Activated CD4-positive, alpha-beta T cell treated with anti-CD3 and anti-CD28 coated beads for 1 hour (primary cell): ENCODE measurements at places on chromosomes 2 and 18.
A peak's percentile ranks its signal among the peaks of the same experiment; 100 is the strongest.

DNA sequence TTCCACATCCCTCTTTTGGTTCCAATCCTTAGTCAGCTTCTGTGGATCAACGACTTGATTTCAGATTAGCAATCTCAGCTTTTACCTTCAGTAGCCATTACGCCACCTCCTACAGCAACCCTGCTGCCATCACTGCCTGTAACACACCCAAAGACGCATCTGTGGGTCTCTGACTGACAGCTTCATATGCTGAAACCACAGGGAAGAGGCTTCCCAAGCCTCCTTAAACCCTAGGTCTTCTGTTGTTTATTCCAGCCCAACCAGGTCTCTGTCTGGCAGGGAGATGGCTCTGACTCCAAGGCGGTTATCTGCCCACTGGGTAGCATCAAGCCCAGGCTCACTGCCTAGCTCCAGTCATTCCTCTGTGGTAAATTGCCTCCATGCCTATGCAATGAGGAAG is 28.6 kb upstream of the TRIB2 start:
- DNase-seq = no peak

DNA sequence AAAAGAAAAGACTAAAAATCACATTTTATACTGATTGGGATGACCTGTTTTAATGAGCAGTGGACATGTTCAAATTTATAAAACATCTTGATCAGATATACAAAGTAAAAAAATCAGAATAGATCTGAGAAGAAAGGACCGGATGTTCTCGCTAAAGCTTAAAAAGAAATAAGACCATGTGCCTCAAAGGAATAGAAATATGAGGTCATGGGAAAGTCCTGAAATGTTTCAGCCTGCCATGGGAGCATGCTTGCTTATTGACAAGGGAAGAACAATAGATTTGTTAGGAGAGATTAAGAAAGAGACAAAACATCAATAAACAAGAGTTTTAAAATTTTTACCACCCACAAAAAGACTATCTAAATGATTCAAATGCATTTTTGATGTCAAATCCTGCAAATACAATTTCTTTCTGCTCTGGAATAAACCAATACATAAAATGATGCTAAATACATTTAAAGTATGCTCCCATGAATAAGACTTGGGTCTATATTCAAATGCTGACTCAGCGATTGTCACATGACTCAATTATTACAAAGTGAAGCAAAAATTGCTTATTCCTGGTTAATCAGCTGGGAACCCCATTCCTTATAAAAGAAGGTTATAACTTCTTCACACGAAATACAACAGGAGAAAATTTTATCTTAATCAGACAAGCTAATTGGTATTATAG is 633.9 kb upstream of the PKDCC start:
- DNase-seq = no peak

DNA sequence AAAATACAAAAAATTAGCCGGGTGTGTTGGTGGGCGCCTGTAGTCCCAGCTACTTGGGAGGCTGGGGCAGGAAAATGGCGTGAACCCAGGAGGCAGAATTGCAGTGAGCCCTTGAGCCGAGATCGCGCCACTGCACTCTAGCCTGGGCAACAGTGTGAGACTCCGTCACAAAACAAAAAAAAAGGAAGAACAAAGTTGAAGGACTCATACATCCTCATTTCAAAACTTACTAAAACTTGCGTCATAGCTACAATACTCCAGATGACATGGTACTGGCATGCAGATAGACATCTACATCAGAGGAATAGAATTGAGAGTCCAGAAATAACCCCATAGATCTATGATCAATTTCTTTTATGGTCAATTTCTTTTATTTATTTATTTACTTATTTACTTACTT is 13.6 kb upstream of the CYP27C1 start:
- DNase-seq = no peak

- DNase-seq = no peak
Measured at GRCh38 chr2:152638056-152638455, 79.2 kb downstream of the PRPF40A start.

DNA sequence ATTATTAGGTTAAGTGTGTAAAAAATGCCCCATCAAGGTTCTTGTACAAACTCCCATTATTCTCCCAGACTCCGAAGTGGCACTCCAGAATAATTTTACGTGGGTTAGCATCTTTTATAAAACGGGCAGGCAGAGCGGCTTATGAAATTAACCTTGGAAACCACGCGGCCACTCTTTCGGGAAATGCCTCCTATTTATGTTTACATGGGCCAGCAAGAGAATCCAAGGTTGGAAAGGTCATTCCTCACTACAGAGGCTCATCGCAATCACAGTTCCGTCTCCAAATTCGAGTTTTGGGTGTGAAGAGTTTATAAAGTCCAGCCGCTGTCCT is 1.2 kb upstream of the IMPA2 start:
- no peak for DNase-seq

DNA sequence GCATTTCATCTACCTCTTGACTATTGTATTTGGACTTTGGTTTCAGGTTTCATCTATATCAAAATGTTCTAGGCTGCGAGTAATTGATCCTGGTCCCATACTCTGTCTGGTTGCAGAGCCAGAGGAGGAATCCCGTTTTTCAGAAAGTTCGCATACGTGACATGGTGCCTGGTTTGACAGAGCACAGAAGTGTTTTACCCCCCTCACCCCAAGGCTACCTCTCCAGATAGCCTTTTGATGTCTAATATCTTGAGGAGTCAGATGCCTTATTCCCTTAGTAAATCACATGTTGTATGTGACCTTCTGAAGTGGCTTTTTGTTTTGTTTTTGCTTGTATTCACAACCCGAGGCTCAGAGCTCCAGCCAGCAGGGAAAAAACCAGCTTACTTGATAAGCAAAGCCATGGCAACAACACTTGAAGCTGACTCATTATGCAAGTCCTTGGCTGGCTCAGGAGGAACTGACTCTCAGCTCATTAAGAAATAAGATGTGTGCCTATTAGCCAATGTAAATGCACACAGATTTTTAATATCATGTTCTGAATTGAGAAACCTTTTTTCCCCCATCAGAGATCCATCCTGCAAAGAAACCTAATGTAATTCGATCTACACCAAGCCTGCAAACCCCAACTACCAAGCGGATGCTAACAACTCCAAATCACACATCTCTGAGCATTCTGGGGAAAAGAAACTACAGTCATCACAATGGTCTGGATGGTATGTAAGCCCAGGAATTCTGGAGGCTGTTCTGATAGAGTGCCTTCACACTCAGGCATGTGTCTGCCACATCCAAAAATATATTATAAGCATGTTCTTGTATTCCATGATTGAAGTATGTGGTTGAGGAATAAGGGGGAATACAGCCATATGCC is 41.4 kb downstream of the OXER1 start:
- DNase-seq = no peak

GRCh38 chr2:135689679-135690078 is 52.0 kb upstream of the UBXN4 start:
- DNase-seq = no peak

- no peak for DNase-seq
Measured at GRCh38 chr2:74226648-74227213, 28.3 kb downstream of the MTHFD2 start.

- no peak for DNase-seq
Measured at GRCh38 chr2:207161247-207162123, 4.3 kb downstream of the KLF7 start.

DNA sequence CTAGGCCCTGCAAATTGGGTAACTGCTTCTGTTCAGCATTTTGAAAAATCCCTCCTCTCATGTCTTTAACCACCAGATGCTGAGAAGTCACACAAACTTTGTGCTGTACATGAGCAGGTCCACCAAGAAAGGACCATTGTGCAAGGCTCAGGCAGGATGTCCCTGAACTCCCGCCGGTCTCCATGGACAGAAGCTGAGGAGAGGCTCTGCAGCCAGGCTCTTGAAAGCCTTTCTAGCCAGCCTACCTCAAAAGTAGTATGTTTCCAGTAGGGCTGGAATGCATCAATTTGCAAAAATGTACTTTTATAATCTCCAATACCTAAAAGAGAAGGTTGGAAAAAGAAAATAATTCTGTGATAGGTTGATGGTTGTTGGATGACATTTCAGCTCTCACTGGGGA is 47.0 kb upstream of the SH3BP4 start:
- DNase-seq = no peak

GRCh38 chr2:233059797-233060500 is at the start of gene INPP5D:
Gene INPP5D, plus strand, starts transcription at chr2:233060342. Its CDS starts 137 bp downstream, at chr2:233060479.
- DNase-seq = peak; percentile 60

GRCh38 chr2:53727921-53728320 is 39.7 kb upstream of the CHAC2 start:
- DNase-seq = no peak

GRCh38 chr18:77341527-77342325 is 92.1 kb downstream of the GALR1 start:
- no peak for DNase-seq

- DNase-seq = no peak
Measured at GRCh38 chr2:205964111-205964761, 121.7 kb downstream of the INO80D start.

- DNase-seq = no peak
Measured at GRCh38 chr2:168758970-168759820, 43.2 kb upstream of the NOSTRIN start.

DNA sequence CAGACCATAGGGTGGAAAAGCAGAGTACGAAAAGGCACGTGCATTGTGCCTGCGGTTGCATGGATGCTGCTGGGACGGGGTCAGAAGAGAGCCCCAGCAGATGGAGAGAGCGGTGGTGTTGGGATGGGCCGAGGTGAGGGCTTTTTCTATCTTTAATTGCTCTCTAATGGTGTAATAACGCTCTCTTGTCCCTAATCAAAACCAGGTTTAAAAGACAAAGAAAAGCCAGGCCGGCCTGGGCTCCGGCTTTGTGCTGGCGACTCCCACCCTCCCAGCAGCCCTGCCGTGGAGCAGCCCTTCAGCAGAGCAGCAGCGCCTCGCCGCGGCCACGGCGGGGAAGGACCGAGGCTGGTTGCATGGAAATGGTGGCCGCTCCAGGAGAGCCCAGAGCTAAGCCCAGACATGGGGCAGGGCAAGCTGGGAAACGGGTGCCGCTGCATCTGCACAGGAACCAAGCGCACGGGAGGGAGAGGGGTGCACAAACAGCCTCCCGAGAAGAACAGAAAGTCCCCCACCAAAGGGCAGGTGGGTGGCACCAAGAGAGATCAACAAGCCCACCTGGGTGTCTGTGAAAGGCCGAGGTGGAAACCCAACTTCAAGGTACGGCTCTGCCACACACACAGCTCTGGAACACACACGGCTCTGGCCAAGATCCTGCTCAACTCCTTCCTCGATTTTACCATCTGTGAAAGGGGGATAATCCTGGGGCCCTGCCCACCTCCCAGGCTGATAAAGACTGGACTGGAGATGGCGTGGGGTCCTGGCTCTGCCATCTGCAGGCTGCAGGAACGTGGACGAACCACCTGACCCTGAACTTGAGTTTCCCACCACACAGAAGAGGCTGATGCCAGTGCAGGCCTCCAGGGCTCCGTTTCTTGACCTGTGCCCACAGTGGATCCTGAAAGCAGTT is 15.0 kb downstream of the HS1BP3 start:
- DNase-seq = no peak

GRCh38 chr18:11154368-11154989 is 5.1 kb upstream of the PIEZO2 start:
- DNase-seq = no peak

- no peak for DNase-seq
Measured at GRCh38 chr2:157364257-157364974, 38.8 kb upstream of the ERMN start.

DNA sequence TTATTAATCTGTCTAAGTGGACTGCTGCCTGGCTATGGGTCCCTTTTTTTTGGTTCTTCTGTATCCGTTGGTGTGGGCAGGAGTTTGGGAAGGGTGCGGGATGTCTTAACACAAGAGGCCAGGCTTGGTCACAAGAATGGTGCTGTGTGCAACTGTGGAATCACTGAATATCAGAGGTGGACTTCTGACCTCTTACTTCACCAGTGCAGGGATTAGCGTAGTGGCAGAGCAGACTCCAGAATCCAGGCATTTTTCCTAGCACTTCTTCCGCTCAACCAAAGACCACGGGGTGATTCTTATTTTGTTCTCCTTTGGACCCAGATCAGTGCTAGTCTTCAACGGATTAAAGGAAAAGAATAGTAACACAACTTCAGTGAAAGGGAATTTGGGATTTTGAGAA is 254.3 kb upstream of the TNP1 start:
- DNase-seq = no peak

DNA sequence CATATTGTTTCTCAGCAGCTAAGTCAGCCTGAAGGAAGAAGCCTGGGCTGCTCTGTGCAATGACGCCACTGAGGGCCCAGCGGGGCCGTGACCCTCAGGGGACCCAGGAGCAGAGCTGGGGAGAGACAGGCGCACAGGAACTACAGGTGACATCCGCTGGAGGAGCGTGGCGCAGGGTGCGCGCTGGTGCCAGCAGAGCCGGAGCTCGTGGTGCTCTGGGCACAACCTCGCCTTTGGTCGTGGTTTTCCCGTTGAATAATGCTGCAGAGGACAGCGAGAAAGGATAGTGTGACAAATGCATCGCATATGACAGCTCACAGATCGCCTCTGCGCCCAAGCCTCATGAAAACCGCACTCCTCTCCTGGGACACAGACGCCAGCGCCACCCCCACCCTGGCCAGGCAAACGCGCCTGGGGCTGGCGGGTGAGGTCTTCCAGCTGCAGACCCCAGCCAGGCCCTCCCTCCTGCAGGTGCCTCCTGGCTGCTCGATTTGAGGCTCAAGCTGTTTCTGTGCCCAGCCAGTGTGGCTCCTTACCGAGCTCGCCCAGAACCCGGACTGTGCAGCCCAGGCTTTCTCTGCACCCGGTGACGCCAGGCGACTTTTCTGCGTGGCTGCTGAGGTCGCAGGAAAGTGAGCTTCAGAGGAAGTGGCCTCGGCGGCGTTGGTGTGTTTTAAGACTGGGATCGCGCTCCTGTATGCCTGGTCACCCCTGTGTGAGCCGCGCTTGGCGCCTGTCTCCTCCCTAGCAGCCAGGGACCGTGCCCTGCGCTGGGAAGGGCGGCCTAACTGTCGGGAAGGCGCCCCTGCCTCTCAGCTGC is 583.1 kb upstream of the HS6ST1 start:
- no peak for DNase-seq

GRCh38 chr2:187874786-187875185 is 320.6 kb upstream of the TFPI start:
- DNase-seq = no peak

- DNase-seq = no peak
Measured at GRCh38 chr2:101879466-101879865, 112.3 kb upstream of the IL1R2 start.

DNA sequence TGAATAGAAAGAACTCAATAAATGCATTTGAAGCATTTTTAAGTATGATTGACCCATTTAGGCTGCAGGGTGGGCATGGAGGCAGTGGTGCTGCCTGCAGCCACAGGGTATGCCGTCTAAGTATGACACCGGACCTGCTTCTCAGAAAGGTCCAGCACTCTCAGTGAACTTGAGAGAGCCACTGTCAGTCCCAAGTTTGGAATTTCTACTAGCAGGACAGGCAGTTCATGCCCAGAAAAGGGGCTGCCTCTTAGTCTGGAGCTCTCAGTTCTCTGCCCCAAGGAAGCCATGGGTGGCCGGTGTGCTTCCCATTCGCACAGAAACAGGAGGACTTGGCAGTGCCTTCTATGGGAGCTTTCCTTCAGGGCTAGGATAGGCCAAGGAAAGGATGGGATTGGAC is 24.0 kb upstream of the MYCN start:
- DNase-seq = no peak

- DNase-seq = no peak
Measured at GRCh38 chr2:148238561-148238960, 217.7 kb downstream of the MBD5 start.

- DNase-seq = no peak
Measured at GRCh38 chr18:75169411-75169810, 39.5 kb downstream of the PTGR3 start.
